ENCODE measurements at places on chromosomes 6 and 20.

- no peak for DNase-seq
Measured at GRCh38 chr20:53226826-53227225, 254.7 kb downstream of the TSHZ2 start.

DNA sequence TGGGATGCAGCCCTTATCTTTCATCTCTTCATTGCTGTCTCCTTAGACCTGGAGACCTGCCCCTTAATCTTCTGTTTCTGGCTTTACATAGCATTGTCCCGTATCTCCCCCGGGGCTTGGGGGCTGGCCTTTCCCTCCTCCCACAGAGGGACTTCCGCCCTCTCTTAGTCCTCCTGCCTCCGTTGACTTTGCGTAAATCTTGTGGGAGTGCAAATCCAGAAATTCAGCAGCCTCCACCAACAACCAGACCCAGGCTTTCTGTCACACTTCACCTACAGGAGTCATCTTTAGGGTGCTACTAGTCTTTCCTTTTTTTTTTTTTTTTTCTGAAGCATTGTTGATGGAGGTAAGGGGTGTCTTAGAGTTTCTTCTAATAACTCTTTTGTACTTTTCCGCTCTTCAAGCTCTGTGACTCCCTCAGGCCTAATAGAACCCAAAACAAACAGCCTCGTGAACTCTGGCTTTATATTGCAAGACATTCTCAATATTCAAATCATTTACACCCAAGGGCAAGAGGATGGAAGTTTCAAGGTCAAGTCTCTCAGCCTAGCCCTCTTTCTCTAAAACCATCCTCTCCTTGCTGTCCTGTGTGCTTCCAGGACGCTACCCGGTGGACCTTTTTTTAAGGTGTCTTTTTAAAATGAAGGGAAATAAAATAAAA is 66.2 kb downstream of the RREB1 start:
- DNase-seq, result no peak

DNA sequence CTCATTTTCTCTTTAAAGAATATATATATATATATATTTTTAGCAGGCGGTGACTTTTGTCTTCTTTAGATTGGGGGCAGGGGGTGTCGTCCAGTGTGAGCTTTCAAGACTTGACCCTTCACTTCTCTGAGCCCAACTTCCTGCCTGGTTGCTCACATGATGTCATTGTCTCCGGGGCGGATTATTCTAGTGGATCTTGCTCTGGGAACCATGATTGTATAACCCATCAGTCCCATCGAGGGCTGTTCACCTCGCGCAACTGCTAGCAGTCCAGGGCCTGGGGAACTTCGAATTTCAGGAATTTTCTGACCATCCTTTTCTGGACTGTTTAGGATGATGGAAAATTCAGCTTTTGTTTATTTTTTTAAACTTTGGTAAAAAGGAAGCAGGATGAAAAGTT is 1.0 kb downstream of the IGF2R start:
- peak; percentile 33 for DNase-seq

DNA sequence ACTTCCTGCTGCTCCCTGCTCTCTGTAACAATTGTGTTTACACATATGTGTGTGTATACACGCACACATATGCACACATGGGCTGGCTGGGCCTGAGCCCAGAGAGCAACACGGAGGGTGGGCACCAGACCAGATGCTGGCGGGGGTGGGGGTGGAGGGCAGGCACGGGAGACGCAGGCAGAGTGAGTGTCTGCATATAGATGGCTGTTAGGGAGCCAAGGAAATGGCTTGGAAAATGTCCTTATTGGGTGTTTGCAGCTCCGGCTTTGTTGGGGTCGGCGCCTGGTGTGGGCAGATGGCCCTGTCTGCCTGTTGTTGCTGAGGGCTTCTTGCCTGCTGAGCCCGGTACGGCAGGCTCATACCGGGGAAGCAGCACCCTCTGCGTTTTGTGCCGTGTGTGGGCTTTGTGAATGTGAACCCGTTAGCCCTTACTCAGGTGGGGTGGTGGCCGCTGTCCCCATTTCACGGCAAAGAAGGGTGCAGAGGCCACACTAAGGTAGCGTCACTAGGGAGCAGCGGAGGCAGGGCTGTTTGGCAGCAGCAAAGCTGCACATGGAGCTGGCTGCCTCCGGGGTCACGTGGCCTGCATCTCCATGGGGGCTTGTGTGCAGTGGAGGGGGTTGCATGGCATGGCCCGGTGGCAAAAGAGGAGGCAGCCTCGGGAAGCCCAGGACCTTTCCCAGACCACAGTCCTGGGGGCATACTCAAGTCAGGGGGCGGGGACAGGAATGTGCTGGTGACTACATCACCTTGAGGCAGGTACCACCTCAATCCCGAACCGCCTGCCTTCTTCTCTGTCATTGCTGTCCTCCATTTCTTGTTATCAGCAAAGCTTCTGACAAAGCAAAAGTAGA is 47.4 kb upstream of the SRF start:
- no peak for DNase-seq

- DNase-seq, result no peak
Measured at GRCh38 chr20:47320990-47321805, 35.3 kb downstream of the ZMYND8 start.

GRCh38 chr6:124829822-124830221 is 132.4 kb upstream of the RNF217 start:
- no peak for DNase-seq

GRCh38 chr20:62740286-62741141 is 31.9 kb downstream of the NTSR1 start:
- peak; percentile 95 for DNase-seq

DNA sequence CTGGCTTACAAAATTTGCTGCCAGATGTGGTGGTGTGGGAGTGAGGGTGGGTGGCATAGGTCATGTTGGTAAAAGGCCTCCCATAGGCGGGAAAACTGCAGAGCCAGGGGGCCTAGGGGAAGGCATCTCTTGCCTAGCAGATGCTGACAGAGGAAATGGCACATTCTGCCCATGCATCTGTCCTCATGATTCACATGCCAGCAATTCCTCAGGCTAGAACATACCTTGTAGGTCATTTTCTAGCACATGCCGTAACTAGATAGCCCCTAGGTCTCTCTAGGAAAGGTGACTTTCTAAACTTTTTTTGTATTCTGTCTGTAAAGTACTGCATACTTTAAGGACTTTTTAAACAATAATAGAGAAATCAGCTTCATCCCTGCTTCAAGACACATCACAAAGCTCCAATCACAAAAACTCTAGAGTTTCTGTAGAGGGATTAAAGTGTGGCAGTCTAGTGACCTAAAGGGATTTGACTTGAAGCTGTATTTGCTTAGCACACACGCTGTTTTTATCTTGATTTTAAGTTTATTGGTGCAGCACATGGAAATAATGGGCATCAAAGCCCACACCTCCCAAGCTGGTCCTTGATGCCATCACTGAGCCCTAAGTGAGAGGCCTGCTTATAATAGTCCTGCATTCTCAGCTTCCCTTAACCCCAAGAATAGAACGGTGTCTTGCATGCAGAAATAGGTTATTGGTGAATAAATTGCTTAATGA is 55.2 kb downstream of the ANKEF1 start:
- DNase-seq, result no peak

GRCh38 chr20:49422161-49422560 is 60.3 kb downstream of the KCNB1 start:
- no peak for DNase-seq

- no peak for DNase-seq
Measured at GRCh38 chr6:56532766-56533551, 109.7 kb downstream of the DST start.

GRCh38 chr6:168244961-168245551 is 74.5 kb downstream of the DACT2 start:
- DNase-seq, result no peak

Data from NCI-H226 (cell line).